ENCODE measurements at places on chromosomes 2 and 18. TPM values are rescaled to one million over a fixed set of nuclear protein-coding genes. Genes with fewer than 3 reads are reported as not detected.

- no peaks in the 10 kb centered on the region for H3K4me1 ChIP-seq
- no peak for DNase-seq
- H3K4me3 ChIP-seq, result no peak overlapping the region
- no peak overlapping the region for H3K27ac ChIP-seq
These were observed 10.9 kb upstream of the PEX13 start for GRCh38 chr2:61006486-61007105.

DNA sequence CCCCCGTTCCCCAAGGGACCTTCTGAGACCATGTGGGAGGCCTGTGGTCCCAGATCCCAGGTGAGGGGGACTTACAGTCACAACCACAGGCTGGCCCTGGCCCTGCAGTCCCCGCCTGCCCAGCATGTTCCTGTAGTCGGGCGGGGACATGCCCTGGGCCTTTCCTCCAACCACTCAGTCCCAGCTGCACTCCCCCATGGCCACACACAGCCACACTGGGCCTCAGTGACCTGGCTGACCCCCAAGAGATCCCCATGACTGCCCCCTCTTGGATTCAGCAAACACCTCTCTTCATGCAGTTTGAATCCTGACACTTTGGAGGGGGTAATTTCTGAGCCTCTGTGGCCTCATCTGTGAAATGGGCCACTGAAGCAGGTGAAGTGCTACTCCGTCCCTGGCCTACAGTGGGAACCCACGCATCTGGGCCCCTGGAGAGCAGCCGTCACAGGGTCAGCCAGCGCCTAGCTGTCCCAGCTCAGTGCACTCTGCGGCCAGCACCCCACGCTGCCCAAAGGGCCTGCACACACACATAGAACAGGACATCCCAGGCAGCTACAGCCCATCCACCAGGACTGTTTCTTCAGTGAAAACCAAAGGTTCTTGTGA lies 12.7 kb upstream of the ARHGEF4 start:
- no peaks in the 10 kb centered on the region for H3K4me1 ChIP-seq
- no peaks in the 10 kb centered on the region for H3K27me3 ChIP-seq
- H3K4me3 ChIP-seq, result no peak overlapping the region
- no peak overlapping the region for H3K27ac ChIP-seq

- no peak for DNase-seq
- no peak overlapping the region for H3K27ac ChIP-seq
- no peaks in the 10 kb centered on the region for H3K4me1 ChIP-seq
- H3K4me3 ChIP-seq, result no peak overlapping the region
- H3K36me3 ChIP-seq, result no peaks in the 10 kb centered on the region
These were observed 80.8 kb downstream of the KIF5C start for GRCh38 chr2:148955798-148956197.

UGT1A6 gene
- total RNA-seq, result not detected

RAMP1 gene
- total RNA-seq, result 201 TPM

GRCh38 chr2:43136876-43137275 lies 89.5 kb downstream of the ZFP36L2 start:
- H3K27ac ChIP-seq, result no peak overlapping the region
- H3K27me3 ChIP-seq, result no peaks in the 10 kb centered on the region
- H3K4me1 ChIP-seq, result peaks cover 58% of the 10 kb centered on the region
- no peaks in the 10 kb centered on the region for H3K36me3 ChIP-seq
- no peak for DNase-seq

GRCh38 chr2:122634256-122634655 lies 878.8 kb downstream of the TSN start:
- no peak for DNase-seq
- no peaks in the 10 kb centered on the region for H3K36me3 ChIP-seq
- H3K27me3 ChIP-seq, result no peaks in the 10 kb centered on the region

DNA sequence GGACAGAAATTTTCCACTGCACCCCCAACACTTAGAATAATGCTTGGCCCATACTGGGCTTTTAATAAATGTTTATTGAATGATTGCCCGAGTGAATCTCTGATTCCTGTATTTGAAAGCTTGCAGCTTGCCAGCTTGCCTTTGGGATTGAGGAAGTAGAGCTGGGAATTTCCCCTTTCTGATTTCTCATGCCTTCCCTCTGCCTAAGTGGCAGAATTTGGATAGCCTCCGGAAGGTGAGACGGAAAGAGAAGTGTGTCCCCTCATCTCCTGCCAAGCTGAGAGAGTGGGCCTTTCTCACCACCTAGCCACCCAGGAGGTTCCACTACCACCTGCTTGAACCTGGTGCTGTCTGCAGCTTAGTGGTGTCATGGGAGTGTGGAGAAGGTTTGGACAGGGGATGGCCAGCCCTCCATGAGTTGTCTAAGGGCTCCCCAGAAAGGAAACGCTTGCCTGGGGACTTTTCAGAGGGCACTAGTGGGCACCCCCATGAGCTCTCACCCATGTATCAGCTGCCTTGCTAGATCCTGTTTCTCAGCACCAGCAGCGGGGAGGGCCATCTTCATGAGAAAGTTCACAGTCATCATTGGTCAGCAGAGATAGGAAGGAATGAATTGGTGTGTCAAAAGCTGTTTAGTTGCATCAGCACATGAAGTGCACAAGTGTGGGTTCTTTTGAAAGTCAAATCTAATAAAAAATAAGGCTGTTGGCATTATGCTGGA lies 8.6 kb upstream of the NCOA1 start:
- H3K36me3 ChIP-seq, result no peaks in the 10 kb centered on the region
- H3K4me1 ChIP-seq, result no peaks in the 10 kb centered on the region
- H3K27me3 ChIP-seq, result no peaks in the 10 kb centered on the region

FLACC1 gene
- 6.7 TPM for total RNA-seq

DNA sequence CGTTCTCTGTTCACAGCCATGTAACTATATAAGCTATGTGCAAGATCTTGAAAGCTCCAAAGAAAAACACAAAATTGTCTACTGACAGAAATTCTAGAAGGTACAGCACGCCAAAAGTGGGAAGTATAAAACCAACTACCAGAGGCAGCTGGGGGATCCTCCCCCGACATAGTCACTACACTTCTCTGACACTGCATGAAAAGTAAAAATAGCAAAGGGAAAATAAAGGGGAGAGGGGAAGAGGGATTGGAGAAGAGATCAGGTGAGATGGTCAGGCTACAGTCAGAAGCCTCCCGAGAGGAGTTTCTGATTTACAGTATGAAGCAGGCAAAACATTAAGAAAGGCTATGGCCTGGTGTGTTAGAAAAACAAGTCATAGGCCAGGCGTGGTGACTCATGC lies 39.8 kb upstream of the PCBP1 start:
- H3K4me3 ChIP-seq, result no peak overlapping the region
- no peaks in the 10 kb centered on the region for H3K27me3 ChIP-seq
- peaks cover 23% of the 10 kb centered on the region for H3K36me3 ChIP-seq

CYTIP gene
- 1.7 TPM for total RNA-seq

DNA sequence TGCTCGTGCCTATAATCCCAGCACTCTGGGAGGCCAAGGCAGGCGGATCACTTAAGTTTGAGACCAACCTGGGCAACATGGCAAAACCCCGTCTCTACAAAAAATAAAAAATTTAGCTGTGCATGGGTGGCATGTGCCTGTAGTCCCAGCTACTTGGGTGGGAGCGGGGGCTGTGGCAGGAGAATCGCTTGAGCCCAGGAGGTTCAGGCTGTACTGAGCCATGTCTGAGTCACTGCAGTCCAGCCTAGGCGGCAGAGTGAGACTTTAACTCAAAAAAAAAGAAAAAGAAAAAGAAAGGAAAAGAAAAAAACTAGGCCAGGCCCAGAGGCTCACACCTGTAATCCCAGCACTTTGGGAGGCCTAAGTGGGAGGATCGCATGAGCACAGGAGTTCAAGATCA lies 30.8 kb downstream of the TWSG1 start:
- no peak overlapping the region for H3K4me3 ChIP-seq
- no peaks in the 10 kb centered on the region for H3K36me3 ChIP-seq
- H3K4me1 ChIP-seq, result no peaks in the 10 kb centered on the region
- no peak overlapping the region for H3K27ac ChIP-seq
- no peak for DNase-seq

- H3K4me3 ChIP-seq, result no peak overlapping the region
- no peak for DNase-seq
- no peaks in the 10 kb centered on the region for H3K27me3 ChIP-seq
- H3K27ac ChIP-seq, result no peak overlapping the region
- no peaks in the 10 kb centered on the region for H3K4me1 ChIP-seq
These were observed 21.5 kb downstream of the GPR39 start for GRCh38 chr2:132437852-132438669.

GRCh38 chr2:168603439-168603961 lies 147.4 kb downstream of the CERS6 start:
- no peaks in the 10 kb centered on the region for H3K36me3 ChIP-seq
- no peaks in the 10 kb centered on the region for H3K27me3 ChIP-seq
- no peak for DNase-seq
- H3K4me1 ChIP-seq, result peaks cover 1% of the 10 kb centered on the region
- no peak overlapping the region for H3K4me3 ChIP-seq

POTEC gene
- not detected for total RNA-seq

GRCh38 chr2:59959944-59960343 lies 593.5 kb downstream of the BCL11A start:
- H3K4me1 ChIP-seq, result no peaks in the 10 kb centered on the region
- DNase-seq, result no peak
- no peak overlapping the region for H3K4me3 ChIP-seq

DNA sequence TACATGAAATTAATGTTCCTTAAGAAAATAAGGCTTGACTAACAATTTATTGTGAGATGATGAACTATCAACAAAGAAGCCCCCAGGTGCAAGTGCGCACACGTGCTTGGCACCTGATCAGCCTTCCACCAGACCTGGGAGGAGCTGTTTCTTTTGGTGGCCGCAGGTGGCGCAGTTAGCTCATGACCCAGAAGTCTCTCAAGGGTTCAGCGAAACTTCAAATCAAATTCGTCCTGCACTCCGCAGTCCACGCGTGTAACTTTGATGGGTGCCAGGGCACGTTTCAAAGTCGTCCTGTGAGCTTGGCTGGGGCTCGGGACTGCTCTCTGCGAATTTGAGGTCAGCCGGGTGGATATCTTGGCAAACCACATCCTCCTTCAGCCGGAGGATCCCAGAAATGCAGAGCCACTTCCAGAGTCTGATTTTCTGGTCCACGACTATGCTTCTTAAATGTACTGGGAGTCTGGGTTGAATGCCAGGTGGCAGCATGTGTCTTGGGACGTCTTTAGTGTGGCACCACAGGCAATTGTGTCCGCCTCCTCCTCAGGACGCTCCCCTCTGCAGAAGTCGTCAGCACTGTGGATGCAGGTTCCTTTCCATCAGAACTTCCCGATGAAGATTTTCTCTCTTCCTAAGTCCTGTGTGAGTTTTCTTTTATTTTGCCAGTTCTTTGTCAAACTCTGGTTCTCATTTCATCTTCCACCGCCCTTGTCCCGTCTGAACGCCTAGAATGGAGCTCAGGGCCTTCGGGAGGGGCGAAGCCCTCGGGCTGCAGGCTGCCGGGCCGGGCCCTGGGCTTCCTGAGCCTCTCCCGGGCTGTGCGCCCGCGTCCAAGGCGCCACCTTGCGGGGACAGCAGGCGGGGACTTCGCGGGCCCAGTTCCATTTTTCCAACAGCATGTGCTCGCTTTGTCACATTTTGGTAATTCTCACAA lies 61.3 kb upstream of the RAPGEF4 start:
- no peak overlapping the region for H3K4me3 ChIP-seq
- no peaks in the 10 kb centered on the region for H3K36me3 ChIP-seq
- DNase-seq, result no peak
- no peaks in the 10 kb centered on the region for H3K27me3 ChIP-seq
- H3K27ac ChIP-seq, result no peak overlapping the region
- H3K4me1 ChIP-seq, result no peaks in the 10 kb centered on the region

FSIP2 gene
- 1.5 TPM for total RNA-seq

DNA sequence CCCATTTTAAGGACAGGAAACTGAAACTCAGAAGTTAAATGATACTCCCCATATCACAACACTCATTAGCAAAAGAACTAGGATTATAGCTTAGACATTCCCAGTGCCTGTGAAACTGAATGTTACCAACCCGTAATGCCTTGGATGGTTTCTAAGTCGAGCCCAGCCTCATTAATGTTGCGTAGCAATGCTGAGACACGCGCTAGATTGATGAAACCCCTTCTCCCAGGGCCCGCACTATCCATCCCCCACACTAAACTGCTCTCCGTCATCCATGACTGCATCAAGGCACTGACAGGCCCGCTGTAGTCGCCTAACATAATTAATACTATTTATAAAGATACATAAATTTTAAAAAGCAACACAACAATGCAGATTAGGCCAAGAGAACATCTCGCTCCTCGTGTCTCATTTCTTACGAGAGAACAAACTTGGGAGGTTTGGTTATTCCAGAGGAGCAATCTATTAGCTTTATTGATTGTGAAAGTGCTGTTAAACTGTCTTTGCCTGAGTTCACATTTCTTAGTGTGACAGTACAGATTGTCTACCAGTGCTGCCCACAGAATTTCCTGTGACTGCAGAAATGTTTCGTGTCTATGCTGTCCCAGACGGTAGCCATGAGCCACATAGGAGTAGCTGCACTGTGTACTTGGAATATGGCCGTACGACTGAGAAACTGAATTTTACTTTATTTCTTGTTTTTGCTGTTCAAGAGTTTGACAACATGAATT lies 312.2 kb upstream of the RAB12 start:
- peaks cover 7% of the 10 kb centered on the region for H3K36me3 ChIP-seq
- no peak for DNase-seq
- H3K4me3 ChIP-seq, result no peak overlapping the region
- no peaks in the 10 kb centered on the region for H3K27me3 ChIP-seq
- H3K4me1 ChIP-seq, result no peaks in the 10 kb centered on the region

DNA sequence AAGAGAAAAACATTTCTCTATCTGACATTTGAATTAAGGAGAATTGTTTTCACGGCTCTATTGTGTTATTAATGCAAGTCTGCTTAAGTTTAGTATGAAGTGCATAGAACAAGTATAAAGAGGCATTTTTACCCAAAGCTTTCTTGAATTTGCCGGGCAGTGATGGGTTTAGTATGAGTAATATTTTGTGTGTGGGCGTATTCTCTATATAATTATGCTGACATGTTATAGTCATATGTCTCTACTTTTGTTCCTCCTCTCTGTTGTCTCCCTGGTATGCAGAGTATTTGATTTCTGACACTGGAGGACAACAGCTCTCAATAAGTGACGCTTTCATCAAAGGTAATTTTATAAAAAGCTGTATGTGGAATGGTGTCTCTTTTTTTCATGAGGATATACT lies 45.9 kb downstream of the PIKFYVE start:
- H3K27me3 ChIP-seq, result no peaks in the 10 kb centered on the region
- DNase-seq, result no peak
- no peak overlapping the region for H3K27ac ChIP-seq
- H3K36me3 ChIP-seq, result peaks cover 18% of the 10 kb centered on the region
- peaks cover 4% of the 10 kb centered on the region for H3K4me1 ChIP-seq

- H3K36me3 ChIP-seq, result no peaks in the 10 kb centered on the region
- no peaks in the 10 kb centered on the region for H3K27me3 ChIP-seq
- DNase-seq, result no peak
- H3K27ac ChIP-seq, result peak overlapping the region; percentile 89
- H3K4me3 ChIP-seq, result no peak overlapping the region
These were observed 1.5 kb downstream of the EFR3B start for GRCh38 chr2:25043241-25043867.

DNA sequence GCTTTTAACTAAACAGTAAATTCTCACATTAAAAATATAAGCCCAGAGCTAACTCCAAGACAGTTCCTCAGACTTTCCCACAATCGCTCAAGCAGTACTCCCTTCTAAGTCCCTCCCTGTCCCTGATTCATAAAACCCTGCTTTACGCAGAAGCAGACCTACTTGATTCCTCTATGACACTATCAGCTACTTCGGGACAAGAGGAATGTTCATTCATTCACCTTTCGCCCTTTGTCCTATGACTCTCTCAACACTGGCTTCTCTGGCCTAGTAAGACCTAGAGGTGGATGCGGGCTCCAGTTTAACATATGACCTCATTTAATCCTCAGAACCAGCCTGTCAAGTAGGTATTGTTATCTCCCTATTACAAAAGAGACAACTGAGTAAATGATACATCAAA lies 10.2 kb downstream of the LPIN2 start:
- no peaks in the 10 kb centered on the region for H3K27me3 ChIP-seq
- no peak for DNase-seq
- H3K27ac ChIP-seq, result no peak overlapping the region
- no peaks in the 10 kb centered on the region for H3K36me3 ChIP-seq
- H3K4me1 ChIP-seq, result peaks cover 7% of the 10 kb centered on the region

Measured in heart left ventricle (tissue), 16 donors.